ENCODE measurements at places on chromosomes 2 and 18.

DNA sequence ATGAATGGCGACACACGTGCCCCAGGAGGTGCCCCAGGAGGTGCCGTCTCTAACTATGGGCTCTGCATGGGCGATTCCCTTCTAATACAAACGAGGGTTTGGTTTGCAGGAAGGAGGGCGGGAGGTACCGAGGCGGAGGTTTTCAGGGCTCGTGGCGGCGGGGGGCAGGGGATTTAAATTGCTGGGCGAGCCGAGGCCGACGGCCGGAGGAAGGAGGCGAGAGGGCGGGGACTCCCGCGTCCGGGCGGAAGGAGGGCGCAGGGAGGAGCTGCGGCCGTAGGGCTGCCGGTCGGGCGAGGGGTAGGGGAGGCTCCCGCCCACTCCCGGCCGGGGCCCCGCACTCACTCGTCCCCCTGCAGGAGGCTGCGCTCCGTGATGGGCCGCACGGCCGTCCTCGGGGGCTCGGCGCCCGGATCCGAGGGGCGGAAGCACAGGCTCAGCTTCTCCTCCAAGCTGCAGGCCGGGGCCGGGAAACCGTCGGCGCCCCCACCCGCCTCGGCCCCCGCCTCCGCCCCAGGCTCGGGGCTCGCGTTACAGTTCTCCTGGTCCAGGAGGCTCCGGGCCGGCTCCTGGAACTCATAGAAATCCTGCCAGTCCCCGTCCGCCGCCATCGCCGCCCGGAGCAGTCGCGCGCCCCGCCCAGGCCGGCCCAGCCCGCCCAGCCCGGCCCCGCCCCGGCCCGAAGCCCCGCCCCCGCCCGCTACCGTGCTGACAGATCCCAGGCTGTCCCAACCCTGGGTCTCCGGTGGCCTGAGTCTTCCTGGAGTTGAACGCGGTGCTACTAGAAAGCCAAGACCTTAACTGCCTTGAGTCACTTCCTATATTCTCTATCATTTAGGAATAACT, at the start of gene FEZ2:
TSS of gene FEZ2 (minus strand) at position 637 of the 846 bp plus-strand sequence. CDS start at position 611, 26 bp downstream.
- DNase-seq: peak; percentile 44

DNA sequence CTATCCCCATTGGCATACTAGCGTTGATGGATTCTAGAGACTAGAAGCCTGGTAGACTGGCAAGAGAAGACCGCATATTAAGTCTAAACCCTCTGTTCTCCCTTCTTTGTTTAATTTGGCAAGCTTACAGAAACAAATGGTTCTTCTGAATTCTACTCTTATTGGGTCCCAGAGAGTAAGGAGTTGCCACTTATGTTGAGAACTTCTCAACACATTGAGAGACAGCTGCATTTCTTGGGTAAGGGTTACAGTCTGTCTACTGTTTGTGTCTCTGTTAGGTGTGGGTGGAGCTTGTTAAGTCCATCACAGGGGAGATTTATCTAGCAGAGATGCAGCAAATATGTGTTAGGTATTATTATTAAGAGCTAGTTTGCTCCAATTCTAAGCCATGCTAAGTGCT, 435.8 kb upstream of the MEIS1 start:
- peak; percentile 9 for DNase-seq

DNA sequence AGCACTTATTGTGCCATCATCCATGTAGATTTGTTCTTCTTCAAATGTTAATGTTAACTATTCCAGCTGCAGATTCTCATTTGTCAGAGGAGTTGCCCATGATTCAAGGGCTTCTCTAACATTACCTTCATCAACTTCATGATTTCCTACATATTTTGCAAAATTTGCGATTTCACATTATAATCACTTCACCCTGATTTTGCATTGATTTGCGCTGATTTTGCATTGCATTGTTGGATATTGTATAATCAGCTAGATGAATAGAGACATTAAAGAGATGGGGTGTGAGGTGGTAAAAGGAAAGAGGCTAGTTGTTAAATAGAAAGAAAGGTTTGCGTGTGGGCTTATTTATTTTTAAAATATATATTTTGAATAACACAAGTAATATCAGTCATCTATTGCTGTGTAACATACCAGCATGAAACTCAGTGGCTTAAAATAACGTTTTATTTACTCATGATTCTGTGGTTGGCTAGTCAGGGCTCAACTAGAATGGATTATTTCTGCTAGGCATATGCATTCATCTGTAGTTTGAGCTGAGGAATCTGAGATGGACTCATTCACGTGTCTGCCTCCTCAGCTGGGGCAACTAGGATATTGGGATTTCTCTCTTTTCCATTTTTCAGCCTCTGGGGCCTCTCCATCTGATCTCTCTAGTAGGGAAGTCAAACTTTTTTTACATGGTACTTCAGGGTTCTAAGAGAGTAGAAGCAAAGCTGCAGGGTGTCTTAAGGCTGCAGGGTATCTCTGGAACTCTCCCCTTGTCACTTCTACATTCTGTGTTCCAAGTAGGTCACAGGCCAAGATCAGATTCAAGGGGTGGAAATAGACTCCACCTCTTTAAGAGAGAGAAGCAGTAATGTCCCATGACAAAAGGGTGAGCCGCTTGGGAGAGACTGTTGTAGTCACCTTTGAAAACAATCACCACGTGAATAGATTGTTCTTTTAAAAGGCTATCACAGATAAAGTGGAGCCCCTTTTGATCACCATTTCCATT, 2.2 kb upstream of the CAVIN2 start:
- DNase-seq: no peak

DNA sequence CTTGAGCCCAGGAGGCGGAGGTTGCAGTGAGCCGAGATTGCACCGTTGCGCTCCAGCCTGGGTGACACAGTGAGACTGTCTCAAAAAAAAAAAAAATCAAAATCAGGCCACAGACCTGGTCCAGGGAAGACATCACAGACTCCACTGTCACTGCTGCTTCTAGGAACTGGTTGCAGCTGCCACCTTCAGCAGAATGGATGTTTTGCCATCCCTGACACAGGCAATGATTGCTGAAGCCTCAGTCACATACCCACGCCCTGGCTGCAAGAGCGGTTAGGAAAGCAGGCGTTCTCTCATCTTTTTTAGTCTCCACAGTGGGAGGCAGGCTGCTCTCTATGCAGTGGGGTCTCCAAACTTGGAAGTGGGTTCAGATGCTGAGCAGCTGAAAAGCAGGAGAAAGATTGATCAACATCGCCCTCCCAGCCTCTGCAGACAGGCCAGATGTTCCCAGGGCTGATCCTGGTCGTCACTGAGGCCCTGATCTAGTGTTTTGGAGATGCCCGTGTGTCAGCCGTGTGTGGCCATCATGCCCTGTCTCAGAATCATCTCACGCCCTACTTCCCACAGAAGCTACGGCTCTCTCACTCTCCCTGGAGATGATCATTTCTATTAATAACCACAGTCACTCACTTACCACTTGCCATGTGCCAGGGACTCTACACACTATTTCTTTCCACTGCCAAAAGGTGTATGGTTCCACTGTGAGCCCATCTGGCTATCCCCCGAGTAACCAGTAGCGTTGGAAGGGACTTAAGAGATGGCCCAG, 91.8 kb downstream of the PLB1 start:
- DNase-seq: no peak

DNA sequence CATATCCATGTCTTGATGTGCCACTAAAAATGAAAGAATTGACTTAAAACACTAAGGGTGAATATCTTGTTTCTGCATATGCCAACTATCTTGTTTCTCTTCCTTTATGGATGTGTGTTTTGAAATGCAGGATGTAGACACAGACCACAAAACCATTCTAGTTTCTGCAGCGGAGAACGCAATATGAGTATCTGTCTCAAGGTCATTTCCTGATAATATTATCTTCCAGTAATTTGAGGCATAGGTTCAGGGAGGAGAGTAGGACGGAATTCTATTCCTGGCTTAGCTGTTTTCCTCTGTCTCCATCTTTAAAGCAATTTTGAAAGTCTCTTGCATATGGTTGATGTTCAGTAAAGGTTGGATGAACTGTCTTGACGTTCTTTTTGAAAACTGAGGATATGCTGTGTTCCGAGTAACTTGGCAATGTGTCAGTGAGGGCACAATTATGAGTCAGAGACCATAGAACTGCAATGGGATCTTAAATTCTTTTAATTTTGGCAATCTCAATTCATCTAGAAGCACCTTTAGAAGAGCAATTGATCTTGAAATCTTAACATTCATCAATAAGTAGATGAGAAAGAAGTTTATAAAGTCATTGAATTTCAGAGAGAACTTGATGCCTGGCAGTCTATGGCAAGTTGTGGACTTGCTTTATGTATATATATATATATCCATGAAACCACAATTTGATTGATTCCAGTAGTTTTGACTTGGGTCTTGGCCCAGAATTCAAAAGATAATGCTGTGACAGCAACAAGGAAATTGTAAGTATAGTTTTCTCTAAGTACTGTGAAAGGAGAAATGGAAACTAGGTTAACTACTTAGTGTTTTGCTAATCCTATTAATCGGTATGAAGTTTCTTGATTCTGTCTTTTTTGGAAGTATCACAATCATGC, 24.8 kb downstream of the RAB27B start:
- no peak for DNase-seq

GRCh38 chr2:47490406-47490805, 87.5 kb downstream of the MSH2 start:
- DNase-seq: no peak

DNA sequence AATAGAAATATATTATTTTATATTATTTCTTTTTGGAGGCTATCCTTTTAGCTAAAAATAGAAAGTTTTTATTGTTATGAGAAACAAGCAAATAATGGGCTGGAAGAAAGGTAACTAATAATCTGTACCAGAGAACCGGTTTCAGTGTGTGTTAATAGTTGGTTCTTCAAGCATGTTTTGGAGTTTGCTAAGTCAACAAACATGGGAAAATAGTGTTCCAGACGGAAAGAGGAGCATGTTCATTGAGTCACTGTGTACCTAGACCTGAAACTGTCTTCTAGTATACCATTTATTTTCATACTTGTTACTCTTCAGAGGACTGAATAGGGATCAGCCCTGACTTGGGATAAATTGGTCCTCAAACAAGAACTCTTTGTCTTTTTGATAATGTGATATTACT, 134.5 kb upstream of the CWC22 start:
- no peak for DNase-seq

DNA sequence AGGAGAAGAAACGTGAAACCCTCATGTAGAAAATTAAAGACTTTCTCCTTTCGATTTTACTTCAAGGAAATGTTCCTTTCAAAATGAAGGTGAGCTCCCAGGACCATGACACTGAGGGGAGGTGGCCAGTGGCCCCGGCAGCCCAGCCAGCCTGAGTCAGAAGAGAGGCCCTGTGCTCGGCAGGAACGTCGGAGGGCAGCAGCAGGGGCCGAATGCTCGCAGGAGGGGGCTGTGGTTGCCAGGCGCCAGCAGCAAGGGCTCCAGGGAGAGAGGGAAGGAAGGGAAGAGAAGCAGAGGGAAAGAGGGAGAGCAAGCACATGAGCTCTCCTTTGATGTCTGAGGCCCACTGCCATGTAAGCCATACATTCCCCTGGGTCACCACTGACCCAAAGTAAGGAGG, 73.3 kb upstream of the ACKR3 start:
- no peak for DNase-seq

- DNase-seq: no peak
Observed at GRCh38 chr2:102256276-102256675, 55.1 kb upstream of the IL1RL1 start.

DNA sequence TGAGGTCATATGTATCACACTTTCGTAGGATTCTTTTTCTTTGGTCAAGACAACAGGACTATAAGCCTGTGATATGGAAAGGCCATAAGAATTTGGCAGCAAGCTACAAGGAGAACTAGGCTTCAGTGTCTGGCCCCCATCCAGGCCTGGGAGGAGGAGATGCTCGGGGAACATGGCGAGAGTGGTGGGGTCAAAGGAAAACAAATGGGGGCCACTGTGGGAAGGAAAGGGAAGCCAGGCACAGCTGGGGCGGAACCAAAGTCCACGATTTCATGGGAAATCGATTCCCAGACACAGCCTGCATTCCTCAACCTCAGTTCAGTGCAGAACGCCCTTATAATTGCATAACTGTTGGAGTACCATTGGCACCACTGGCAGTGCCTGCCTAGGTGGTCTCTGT, 58.2 kb downstream of the MBP start:
- DNase-seq: no peak

GRCh38 chr18:45522371-45522770, 92.9 kb upstream of the SLC14A2 start:
- DNase-seq: no peak

GRCh38 chr2:60556576-60557485, 3.4 kb upstream of the BCL11A start:
- DNase-seq: peak; percentile 87

DNA sequence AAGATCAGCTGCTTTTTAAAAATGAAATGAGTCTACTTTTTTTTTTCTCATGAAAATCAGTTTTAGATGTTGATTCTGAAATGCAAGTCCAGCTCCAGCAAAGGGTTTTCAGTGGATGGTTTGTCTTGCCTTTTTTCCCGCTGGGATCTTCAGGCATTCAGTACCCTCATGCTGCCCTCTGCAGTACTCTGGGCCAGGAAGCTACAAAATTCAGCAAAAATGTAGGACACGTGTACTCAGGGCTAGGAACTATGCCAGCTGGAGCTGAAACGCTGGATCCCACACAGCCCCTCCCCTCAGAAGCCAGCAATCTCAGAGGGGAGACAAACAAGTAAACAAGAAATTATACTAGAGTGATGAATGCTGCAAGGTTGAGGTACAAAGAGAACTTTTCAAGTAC, 97.3 kb downstream of the MMADHC start:
- DNase-seq: no peak

DNA sequence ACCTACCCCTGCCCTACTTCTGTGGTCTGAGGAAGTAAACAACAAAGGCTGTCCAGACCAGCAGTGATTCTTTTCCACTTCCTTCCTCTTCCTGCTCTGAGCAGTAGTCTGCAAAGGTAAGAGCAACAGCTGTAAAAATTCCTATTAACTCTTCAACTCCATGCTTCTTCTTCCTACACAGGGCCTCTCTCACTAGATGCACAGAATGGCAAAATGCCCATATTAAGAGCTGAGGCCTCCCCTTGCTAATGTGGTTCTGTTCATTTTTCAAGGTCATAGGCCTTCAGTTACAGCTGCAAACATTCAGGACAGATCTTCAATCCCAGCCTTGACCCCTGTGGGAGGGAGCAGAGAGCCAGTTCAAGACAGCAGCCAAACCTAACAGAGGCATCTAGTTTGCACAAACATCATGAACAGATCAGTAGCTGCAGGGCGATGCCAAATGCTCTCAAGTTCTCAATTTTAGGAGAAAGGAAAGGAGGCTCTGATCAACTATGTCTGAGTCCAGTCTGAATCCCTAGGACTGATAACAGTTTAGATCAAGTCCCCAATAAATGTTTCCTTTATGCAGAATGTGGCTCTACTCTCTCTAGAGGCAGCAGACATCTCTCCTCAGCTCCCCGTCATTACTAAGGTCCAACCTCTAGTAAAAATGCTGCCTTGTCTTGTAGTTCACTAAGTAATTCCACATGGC, 20.9 kb downstream of the SLC40A1 start:
- DNase-seq: no peak

GRCh38 chr2:119249855-119250717, 26.5 kb downstream of the STEAP3 start:
- DNase-seq: no peak

DNA sequence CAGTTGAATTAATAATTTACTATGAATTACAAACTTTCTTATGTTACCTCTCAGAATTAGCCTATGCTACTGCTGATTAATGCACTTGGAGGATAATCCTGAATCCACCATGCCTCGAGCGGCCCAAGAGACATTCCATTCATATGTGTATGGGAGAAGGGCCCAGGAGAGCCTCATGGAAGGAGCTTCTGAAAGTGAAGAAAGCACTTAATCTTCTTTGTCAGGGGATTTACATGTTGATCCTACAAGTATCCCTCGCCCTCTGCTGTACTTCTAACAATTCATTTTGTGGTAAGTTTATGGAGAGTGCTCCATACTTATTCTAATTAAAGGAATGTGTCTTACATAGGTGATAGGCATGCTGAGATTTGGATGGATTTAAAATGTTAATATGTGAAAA, 1189.1 kb upstream of the NXPH2 start:
- no peak for DNase-seq

GRCh38 chr2:143110758-143111428, 18.3 kb upstream of the ARHGAP15 start:
- no peak for DNase-seq

Measured in NCI-H187 (cell line).